Germinal center (tissue), 1 donor: ENCODE measurements at places on chromosomes 4 and X.
A peak's percentile ranks its signal among the peaks of the same experiment; 100 is the strongest.

GRCh38 chr4:121227341-121227792 lies 63.2 kb upstream of the TNIP3 start:
- no peak for DNase-seq

DNA sequence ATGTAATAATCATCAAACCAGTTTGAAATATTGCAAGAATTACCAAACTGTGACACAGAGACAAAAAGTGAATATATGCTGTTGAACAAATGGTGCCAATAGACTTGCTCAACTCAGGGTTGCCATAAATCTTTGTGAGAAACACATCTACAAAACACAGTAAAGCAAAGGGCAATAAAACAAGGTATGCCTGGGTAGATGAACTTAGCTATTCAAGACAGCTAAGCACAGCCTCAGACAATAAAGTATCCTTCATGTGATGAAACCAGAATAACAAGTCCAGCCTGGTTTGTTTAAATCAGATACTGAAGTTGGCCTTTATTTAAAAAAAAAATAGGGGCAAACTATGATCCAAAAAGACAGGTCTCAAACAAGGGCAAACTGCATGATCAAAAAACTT lies 19.2 kb downstream of the LAMTOR3 start:
- DNase-seq: no peak

GRCh38 chr4:89640620-89641366 lies 196.2 kb downstream of the SNCA start:
- no peak for DNase-seq

DNA sequence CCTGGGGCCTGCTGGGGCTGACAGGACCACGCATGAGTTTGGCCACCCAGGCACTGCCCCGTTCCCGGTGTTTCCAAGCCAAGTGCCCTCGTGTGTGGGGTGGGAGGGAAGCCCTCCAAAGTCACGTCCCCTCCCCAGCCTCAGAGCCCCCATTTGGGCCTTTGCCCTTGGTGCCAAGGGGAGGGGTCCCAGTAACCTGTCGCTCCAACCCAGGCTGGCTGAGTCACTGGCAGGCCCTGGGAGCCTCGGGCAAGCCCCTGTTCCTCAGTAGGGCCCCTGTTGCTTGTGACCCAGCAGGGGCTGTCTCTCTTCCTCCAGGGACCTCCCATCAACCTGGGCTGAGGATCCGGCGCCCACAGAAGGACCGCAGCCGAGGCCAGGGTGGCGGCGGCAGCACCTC lies 10.7 kb upstream of the HAUS7 start:
- no peak for DNase-seq

- no peak for DNase-seq
Observed at GRCh38 chrX:39017716-39018115, 216.5 kb downstream of the MID1IP1 start.

GRCh38 chr4:118767109-118767508 lies 68.8 kb downstream of the SEC24D start:
- no peak for DNase-seq

DNA sequence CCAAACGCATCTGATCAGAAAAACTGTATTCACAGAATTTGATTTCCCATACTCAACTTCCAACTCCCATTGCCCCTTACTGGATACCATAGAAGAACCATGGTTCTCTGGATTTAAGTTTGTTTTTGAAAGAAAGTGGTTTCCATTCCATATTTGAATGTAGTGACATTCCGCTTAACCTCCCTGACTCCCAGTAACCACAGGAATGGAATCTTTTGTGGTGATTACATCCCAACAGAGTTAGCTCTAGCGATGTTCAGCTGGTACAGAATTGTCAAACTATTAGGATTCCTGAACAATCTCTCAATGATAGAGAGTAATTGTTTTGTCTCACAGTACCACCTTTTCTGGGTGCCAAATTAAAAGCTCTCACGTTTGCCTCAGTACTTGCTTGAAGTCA lies 1.7 kb downstream of the NUDT10 start:
- no peak for DNase-seq

GRCh38 chr4:165207016-165207430 lies 338 bp upstream of the KLHL2 start:
- peak; percentile 32 for DNase-seq

DNA sequence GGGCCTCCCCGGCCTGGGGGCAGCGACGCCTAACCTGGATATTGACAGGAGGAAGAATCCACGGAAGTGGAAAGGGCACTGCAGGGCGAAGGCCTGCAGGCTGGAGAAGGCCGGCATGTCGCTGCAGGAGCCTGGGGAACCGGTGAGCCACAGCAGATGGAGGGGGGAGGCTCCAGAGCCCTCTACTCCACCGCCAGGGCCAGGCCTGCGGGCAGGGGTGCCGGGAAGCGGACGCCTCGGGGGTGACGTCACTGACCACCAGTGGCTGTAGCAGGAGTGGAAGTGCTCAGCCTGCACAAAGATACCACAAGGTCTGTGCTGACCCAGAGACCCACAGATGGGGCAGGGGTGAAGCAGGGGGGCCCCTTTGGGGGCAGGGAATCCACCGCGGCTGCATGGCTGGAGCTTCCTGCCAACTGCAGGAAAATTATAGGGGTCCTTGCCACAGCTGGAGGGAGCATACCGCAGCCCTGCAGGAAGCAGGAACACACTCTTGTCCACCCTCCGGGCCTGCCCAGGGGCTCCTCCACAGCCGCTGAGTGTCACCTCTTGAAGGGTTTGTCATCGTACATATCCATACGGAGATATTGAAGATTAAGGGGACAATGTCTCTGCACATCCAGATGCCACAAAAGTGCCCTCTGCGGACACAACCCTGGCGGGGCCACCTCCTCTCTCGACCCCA lies 7.6 kb upstream of the HTRA3 start:
- no peak for DNase-seq

DNA sequence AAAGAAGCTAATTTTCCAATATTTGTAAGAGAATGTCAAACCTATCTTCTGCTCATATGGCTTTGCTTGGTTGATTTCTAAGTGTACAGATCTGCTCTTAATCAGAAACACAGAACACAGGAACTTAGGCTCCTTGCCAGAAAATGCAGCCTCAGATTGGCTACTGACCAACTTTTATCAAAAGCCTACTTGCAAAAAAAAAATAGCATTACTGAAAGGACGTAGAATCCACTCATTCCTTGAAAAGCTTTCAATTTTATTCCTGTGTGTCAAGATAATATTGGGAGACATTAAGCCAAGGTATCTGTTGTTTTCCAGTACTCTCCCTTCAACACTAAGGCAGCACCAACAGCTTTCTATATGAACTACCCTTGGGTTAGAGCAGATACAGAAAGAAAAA lies 127.6 kb upstream of the INTU start:
- no peak for DNase-seq

DNA sequence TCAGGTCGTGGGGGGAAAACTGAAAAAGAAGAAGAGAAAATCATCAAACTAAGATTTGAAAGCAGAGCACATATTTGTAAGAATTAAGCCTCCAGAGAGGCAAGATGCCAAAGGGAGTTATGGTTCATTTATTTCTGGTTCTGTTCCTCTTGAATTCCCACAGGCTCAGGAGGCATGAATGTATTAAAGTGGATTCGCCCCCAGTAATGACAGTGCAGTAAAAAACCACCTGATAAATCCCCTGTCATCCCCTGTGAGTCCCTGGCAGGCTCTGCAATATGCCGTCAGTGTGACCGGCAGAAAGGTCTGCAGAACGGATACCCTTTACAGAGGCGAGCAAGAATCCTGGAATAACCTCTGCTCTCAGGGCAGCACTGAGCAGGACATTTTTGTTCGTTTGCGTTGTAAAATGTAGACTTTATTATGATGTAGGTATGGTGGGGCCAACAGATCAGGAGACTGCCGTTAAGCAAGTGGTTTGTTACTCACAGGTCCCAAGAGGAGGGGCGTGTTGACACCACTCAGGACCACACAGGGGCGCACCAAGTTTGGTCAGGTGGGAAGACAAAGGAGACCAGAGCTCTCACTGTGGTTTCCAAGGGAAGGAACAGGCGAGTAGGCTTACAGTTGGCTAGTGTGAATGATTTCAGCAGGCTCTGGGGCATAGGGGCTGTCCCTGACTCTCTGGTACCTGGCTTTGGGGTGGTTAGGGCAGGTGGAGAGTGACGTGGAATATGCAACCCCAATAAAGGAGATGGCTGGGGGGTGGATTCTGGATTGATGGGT lies 75.3 kb downstream of the DHRSX start:
- DNase-seq: no peak

DNA sequence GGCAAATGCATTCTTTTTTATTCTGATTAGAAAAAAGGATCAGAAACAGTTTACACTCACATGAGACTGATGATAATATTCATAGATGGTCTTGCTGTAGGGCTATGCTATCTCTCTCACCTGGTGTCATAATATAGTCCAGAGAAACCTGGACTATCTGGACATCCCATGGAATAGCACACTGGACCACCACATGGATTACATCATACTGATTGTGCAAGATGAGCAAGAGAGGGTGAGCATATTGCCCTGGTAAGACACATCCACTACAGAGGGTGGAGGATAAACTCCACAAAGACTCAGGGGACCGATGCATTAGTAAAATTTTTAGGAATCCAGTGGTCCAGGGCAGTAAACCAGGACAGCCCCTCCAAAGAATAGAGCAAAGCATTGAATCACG lies 8.2 kb downstream of the SYN1 start:
- no peak for DNase-seq

- DNase-seq: no peak
Observed at GRCh38 chr4:83548151-83548905, 12.4 kb downstream of the GPAT3 start.

DNA sequence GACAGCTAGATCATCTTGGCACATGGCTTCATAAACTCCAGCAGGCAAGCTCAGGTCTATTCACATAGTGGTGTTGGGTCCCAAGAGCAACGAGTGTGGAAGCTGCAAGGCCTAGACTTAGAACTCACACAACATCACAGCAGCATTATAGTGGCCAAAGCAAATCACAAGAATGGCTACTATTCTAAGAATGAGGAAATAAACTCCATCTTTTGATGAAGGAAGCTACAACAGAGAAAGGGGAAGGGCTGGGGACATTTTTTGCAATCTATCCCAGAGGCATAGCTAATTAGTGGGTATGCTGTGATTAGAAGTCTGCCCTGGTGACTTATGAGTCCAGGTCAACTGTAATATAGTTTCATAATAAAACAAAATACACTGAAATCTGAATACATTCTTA lies 42.9 kb upstream of the TAB3 start:
- DNase-seq: no peak

DNA sequence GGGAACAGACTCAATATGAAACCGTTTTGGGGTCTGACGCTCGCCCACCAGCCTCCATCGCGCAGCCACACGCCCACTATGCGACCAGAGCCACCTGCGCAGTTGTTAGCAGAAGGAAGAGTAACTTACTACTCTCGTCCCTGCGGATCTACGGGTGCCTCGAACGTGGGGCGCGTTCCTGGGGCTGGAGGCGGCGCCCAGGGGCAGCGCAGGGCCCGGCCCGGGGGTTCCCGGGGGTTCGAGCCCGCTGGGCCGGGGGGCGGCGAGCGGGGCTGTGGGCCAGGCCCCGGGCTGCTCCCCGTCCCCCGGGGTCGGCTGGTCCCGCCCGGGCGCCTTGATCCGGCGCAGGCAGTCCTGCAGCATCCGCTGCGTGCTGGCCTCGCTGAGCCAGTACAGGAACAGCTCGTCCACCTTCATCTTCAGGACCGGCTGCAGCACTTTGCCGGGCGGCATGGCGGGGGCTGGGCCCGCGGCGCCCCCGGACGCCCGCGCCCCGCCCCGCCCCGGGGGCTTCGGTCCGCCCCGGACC lies 404 bp downstream of the PPP2R3B start:
- peak; percentile 40 for DNase-seq

DNA sequence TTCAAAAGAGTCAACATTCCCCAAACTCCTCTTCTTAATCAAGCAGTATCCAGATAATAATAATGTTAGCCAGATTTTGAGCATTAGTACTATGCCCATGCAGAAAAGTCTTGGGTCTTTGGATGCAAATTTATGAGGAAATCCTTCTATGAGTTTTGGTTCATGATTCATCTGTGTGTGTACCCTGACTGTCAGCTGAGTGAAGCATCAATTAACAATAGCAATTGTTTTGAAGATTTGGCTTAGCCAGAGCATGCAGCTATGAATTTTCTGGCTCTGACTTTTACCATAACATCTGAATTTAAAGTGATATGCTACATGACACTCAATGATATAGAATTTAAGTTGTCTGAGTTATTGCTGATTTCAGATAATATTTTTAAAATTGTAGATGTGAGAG lies 145.8 kb downstream of the KLHL4 start:
- DNase-seq: no peak

DNA sequence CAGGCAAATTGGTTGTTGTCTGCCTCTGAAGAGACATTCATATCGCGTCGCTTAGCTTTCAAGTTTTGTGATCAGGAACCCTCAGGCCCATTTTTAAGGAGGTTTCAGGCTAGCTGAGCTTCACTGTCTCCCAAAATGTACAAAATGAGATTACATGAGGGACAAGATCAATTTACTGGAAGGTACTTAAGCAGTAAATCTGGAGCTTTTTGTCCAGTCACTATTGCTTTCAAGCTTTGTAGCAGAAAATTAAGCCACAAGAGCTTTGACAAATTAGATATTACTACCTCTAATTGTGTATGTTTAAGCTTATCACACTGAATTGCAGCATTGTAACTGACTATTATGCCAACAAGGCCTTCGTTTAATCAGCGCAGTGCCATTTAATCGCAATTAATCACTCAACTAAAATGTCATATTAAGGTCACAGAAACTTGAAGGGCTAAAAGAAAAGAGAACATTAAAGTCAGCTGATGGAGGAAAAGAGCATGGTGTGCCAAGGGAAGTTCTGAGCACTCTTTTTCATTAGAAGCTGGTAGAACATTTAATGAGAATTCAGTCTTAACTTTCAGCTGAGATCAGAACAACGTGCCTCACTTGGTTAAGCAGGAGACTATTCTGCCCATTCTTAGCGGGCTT lies 353.0 kb downstream of the FBXO8 start:
- no peak for DNase-seq

- no peak for DNase-seq
Observed at GRCh38 chrX:13864264-13864663, 47.4 kb upstream of the GPM6B start.

GRCh38 chrX:130702867-130703707 lies 199.9 kb downstream of the ENOX2 start:
- no peak for DNase-seq

DNA sequence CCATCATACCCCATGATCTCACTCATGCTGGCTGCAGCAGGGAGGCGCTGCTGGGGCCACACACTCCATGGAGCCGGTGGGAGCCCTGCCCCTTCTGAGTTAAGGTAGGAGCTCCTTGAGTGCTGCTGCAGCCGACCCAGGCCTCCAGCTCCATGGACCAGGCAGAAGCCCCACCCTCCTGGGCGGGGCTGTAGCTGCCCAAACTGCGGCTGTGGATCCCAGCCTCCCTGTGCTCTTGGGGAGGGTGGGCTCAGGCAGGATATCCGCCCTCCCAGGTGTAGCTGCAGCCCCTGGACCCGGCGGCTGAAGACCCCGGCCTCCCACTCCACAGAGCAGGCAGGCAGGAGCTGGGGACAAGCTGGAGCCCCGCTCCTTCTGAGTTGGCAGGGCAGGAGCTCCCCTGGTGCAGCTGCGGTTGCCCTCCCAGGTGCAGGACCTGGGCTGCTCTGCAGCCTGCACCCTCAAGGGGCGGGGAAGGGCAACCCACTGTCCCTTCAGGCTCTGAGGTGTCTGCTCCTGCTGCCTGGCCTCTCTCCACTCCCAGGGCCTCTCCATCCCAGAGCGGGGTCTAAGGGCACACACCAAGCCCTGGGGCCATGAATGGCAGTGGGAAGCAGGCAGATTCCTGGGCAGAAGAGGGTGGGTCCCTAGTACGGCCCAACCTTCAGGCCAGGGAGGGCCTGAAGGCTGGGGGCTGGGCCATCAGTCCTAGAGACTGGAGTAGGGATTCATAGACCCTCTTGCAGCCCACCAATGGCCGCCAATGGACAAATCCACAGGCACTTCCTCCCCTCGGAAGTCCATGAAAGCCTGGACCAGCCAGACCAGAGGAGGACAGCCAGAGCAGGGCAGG lies 466.1 kb downstream of the DTHD1 start:
- DNase-seq: no peak

- no peak for DNase-seq
Observed at GRCh38 chrX:115174548-115174947, 14.7 kb upstream of the RBMXL3 start.
